Stimulated activated CD8-positive, alpha-beta memory T cell treated with anti-CD3 and anti-CD28 coated beads, Interleukin-4, amount 100 ng/mL, for 1 hour (primary cell): ENCODE measurements at places on chromosomes 12 and 14.
A peak's percentile ranks its signal among the peaks of the same experiment; 100 is the strongest.

DNA sequence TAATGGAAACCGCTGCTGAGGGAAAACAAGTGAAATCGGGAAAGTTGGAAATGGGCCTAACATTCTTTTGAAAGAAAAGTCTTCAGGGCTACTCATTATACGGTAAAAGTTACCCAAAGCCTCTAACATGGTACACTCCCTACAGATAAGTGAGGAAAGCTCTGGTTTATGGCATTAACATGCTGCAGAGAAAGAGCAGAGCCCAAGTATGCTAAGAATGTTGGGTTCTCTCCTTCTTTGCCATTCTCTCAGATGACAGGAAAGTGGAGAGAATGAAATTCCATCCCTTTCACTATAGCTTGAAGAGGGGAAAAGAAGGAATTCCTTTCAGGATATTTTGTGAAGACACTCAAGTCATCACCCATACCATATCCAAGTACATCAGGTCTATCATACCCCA, 348.0 kb downstream of the SEC23A start:
- no peak for DNase-seq

- DNase-seq: no peak
These were observed 263.8 kb downstream of the DIO2 start for GRCh38 chr14:79947440-79948054.

DNA sequence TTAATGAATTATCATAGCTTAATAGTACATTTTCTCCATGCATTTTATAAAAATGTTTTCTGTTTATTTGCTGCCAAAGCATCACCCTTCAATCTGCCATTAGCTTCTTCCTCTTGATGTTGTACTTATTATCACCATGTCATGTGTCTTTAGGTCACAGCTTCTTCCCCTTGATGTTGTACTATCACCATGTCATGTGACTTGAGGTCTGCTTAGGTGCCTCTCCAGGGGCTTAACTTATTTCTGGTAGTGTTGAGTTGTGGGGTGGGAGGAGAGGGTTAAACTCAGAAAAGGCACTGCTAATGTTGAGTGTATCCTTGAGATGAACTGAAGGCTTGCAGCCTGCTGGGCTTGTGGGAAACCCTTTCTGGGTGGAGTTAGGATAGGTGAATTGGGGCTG, 87.8 kb downstream of the DAAM1 start:
- DNase-seq: no peak

GRCh38 chr12:43848226-43848507, 12.3 kb downstream of the TMEM117 start:
- no peak for DNase-seq

- peak; percentile 50 for DNase-seq
These were observed 12.9 kb upstream of the NEMF start for GRCh38 chr14:49865431-49865859.

DNA sequence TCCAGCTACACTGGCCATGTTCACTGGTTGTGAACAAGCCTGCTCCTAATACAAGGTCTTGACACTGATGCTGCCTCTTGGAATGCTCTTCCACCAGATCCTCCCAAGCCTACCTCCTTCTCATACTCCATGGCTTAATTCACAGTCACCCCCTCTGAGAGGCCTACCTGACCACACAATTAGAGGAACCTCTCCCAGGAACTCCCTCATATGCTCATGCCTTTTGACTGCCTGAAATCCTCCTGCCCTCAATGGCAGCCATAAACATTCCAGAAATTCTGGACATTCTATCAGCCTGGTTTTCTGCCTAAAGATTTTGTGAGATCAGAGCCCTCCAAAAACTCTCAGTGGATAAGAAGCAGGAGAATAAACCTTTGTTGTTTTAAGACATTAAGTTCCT, 340.2 kb downstream of the C12orf75 start:
- DNase-seq: no peak

GRCh38 chr12:123389560-123390351, 5.8 kb downstream of the KMT5A start:
- DNase-seq: no peak

- no peak for DNase-seq
These were observed 107.5 kb downstream of the TBC1D30 start for GRCh38 chr12:64931981-64932380.

- DNase-seq: no peak
These were observed 28.7 kb downstream of the CLIP1 start for GRCh38 chr12:122393817-122394216.

DNA sequence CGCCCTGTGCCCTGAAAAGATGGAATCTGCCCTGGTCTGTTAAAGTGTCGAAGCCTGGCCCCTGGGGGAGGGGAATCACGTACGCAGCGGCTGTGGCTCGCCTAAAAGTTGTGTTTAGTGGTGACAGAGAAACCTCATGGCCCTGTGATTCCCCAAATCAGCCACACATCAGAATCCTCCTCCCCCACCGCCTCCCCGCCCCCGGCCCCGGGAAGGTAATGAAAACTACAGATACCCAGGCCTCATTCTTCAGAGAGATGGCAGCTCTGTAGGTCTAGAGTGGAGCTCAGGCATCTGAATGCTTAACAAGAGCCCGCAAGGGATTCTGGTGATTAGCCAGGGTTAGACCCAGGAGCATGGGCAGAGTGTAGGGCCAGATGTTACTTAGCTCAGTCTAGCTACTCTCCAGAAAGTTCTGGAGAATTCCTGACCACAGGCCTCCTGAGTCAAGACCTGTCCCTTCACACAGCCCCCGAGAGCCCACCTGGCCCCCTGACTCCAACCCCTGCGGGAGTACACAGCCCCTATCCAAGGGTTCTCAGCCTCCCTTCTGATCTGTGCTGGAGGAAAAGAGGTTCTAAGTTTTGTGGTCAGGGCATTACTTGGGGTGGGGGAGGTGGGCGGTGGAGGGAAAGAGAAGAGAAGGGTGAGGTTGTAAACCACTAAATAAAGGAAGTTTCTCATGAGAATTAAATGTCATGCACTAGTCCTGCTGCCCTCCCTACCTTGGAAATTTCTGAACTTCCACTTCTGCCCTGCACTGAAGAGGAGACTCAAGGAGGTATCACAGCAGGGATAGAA, 114.8 kb downstream of the PLXNC1 start:
- DNase-seq: peak; percentile 22

DNA sequence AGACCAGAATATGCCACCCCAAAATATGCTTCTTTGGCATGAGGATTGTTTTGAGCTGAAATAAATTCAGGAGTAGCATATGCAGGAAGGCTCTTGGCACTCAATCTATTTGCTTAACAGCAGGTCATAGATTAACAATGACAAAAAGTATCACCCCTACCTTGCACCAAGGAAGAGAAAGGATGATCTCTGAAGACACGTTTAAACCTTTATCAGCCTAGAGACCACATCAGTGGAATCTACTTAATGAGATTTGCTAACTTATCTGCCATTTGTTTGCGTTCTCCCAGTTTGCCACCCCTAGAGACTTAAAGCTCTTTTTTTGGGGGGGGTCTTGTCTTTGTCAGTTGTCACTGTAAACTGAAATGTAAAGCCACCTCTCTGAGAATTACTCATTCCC, 1278.7 kb upstream of the USP15 start:
- DNase-seq: no peak

DNA sequence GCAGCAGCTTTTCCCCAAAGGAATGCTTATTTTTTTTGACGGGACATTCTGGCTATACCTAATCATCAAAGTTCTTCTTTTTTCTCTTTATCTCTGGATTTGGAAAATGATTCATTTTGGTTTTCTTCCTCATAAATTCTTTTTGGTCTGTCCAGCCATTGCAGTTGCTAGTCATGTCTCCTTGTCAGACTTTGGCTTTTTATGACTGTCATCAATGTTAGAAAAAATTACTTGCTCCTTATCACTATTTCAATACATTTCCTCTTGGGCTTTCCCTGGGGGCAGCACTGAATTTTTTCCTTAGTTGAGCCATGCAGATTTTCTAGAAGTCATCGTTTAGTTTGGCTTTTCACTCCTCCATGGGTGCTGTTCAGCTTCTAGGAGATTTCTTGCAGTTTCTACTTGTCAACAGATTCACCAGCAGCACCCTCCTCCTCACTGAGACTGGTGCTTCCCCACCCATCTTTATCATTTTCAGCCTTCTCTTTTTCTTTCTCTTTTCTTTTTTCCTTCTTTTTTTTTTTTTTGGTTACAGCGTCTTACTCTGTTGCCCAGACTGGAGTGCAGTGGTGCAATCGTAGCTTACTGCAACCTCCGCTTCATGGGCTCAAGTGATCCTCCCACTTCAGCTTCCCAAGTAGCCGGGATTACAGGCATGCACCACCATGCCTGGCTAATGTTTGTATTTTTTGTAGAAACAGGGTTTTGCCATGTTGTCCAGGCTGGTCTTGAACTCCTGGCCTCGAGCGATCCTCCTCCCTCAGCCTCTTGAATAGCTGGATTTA, 5.2 kb downstream of the ADIPOR2 start:
- DNase-seq: no peak

- DNase-seq: no peak
These were observed 474.7 kb downstream of the NPAS3 start for GRCh38 chr14:33413381-33413780.

DNA sequence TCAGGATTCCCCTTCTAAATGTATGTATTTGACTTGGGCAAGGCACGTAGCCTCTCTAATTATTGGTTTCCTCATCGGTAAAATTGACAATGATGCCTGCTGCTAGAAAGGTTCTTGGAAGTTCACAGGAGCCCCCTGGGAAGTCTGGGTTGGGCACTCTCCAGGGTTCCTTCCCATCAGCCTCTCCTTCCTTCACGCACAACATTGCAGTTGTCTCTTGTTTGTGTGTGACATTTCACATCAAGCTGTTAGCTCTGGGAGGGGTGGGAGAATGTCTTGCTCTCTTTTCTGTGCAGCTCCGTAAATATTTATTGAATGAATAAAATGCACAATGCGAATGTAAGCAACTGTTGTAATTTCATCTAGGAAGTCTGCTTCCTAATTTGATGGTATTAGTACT, 153.2 kb upstream of the PRICKLE1 start:
- no peak for DNase-seq

- no peak for DNase-seq
These were observed 87.2 kb upstream of the FGD4 start for GRCh38 chr12:32312049-32312670.

- DNase-seq: no peak
These were observed 90.1 kb downstream of the LMNTD1 start for GRCh38 chr12:25463005-25463404.

DNA sequence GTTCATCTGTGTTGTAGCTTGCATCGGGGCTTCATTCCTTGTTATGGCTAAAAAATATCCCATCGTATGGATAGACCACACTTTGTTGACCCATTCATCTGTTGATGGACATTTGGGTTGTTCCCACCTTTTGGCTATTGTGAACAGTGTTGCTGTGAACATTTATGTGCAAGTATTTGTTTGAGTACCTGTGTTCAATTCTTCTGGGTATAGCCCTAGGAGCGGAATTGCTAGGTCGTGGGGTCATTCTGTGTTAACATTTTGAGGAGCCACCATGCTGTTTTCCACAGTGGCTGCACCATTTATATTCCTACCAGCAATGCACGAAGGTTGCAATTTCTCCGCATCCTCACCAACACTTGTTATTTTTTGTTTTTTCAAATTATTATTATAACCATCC, 23.0 kb upstream of the NCOR2 start:
- no peak for DNase-seq

DNA sequence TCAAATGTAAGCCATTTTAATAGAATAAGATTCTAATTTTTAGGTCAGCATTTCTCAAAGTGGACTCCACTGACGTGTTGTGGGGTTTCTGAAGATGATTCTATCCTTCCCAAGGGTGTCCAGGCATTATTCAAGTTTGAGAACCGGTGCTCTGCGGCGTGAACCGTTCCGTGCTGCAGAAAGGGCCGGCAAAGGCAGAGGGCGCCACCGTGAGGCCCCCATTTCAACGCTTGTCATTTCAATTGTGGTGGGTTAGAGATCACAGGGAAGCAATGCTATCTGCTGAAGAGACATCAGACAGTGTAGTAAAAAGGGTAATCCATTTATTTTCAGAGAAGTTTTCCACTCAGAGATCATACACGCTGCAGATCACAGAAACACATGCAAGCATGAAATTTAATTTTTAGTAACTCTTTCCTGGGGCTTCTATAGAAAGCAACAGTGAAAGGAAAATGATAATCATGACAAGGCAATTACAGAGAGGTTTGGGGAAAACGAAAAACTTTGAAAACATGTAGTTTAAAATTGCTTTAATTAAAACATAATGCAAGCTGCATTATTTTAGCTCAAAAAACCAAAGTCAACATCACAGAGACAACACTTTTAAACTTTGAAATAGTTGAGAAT, 201.7 kb downstream of the EXOC5 start:
- no peak for DNase-seq

- DNase-seq: no peak
These were observed 198.6 kb downstream of the CCDC91 start for GRCh38 chr12:28388879-28389278.

- DNase-seq: no peak
These were observed 443.6 kb upstream of the SYT1 start for GRCh38 chr12:78420991-78421390.

- no peak for DNase-seq
These were observed 4.9 kb upstream of the GPR132 start for GRCh38 chr14:105069871-105070759.

DNA sequence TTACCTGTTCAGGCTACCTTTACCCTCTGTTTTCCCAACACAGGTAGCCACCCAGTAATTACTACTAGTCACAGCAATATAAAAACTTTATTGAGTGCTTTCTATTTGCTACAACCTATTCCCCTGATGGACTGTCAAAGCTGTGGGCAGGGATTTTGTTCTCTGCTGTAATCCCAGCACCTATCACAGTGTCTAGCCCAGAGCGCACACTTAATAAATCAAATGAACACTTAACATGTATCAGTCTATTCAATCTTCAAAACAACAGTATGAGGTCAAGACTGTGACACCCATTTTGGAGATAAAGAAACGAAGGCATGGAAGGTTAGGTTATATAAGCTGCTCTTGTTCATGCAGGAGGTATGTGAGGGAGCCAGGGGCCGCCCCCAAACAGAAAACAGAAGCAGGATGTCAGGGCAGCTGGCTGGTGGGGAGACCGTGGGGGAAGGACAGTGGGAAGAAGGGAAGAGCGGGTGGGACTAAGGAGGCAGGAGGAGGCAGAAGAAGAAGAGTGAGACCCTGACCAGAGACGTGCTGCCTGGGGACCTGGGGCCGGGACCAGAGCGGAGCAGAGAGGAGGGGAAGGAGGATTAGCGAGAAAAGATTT, 1.7 kb downstream of the TNFRSF1A start:
- no peak for DNase-seq

GRCh38 chr12:46303039-46303666, 34.3 kb upstream of the SLC38A1 start:
- DNase-seq: no peak

- no peak for DNase-seq
These were observed 73.4 kb downstream of the GTF2A1 start for GRCh38 chr14:81147140-81147897.

- DNase-seq: no peak
These were observed 85.9 kb downstream of the CRADD start for GRCh38 chr12:93762912-93763553.

DNA sequence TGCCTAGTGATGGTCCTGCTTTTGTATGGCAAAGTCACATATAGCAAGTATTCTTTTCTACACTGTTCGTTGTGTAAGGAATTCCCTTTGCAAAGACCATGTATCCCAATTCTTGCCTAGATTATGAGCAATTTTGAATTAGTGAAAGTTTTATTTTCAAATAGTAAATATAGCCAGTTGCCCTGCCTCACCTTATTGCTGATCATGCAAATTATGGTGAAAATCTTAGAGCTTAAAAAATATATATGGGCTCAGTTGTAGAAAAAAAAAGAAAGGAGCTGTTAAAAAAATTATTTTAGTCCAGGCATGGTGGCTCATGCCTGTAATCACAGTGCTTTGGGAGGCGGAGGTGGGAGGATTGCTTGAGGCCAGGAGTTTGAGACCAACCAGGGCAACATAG, 18.8 kb downstream of the SRP54 start:
- DNase-seq: no peak
